ENCODE measurements at places on chromosomes 16 and 17.

- no peak for DNase-seq
Observed at GRCh38 chr17:77564278-77564920, 394.1 kb upstream of the TNRC6C start.

- DNase-seq = peak; percentile 79
Observed at GRCh38 chr16:89093602-89094251, at the start of gene ACSF3. Gene ACSF3, plus strand, starts transcription at chr16:89093852. Its CDS starts 6,830 bp downstream, at chr16:89100682.

DNA sequence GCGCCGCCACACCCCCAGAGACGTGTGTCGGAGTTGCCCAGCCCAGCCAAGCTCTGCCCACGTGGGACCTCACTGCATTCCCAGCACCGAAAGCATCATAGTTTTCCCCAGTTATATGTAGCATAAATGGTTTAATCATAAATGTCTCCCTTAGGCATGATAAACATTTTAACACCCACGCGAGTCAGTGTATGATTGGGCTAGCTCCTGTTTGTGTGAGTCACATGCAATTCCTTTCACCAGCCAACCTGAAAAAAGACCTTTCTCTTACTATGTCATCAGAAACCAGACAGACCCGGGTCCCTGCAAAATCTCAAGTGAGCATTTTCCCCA is 9.2 kb downstream of the TAF1C start:
- DNase-seq = no peak

GRCh38 chr16:287981-288920 is 5.3 kb downstream of the PDIA2 start:
- no peak for DNase-seq

DNA sequence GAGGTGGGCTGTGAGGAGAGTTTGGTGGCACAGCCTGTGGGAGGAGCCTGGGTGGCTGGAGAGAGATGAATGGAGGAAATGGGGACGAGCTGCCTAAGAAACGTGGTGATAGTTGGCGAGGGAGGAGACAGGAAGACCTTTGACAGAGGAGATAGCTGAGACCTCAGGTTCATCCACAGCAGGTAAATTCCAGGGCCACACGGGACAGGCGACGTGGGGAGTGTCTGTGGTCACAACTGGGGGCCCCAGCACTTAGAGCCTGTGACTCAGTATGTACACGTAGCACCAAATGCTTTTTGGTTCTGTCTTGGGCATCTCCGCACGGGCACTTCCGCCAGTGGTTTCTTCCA is 7.7 kb downstream of the MINK1 start:
- DNase-seq = no peak

GRCh38 chr17:67531291-67531690 is 154.2 kb downstream of the PITPNC1 start:
- DNase-seq = no peak

Measured in CD4-positive, alpha-beta T cell treated with Interleukin-17A for 4 hours (primary cell).